Endothelial cell of coronary artery (primary cell): ENCODE measurements at places on chromosomes 2 and 18. TPM values are rescaled to one million over a fixed set of nuclear protein-coding genes. Genes with fewer than 3 reads are reported as not detected.

The SERPINB7 gene
- total RNA-seq, result not detected in 2 replicates

The NGEF gene
- total RNA-seq, result 0.09 and 1.5 TPM in 2 replicates

The HOXD11 gene
- not detected in 2 replicates for total RNA-seq

The AFF3 gene
- total RNA-seq, result 0.27 TPM in 1 of 2 replicates, not detected in the other

The C2orf74 gene
- 13.6 and 20.2 TPM in 2 replicates for total RNA-seq

The STK17B gene
- 8.1 and 13.3 TPM in 2 replicates for total RNA-seq
